Stimulated activated CD8-positive, alpha-beta memory T cell treated with anti-CD3 and anti-CD28 coated beads, Interleukin-7, amount 100 ng/mL, for 1 hour (primary cell): ENCODE measurements at places on chromosomes 6 and 20.

DNA sequence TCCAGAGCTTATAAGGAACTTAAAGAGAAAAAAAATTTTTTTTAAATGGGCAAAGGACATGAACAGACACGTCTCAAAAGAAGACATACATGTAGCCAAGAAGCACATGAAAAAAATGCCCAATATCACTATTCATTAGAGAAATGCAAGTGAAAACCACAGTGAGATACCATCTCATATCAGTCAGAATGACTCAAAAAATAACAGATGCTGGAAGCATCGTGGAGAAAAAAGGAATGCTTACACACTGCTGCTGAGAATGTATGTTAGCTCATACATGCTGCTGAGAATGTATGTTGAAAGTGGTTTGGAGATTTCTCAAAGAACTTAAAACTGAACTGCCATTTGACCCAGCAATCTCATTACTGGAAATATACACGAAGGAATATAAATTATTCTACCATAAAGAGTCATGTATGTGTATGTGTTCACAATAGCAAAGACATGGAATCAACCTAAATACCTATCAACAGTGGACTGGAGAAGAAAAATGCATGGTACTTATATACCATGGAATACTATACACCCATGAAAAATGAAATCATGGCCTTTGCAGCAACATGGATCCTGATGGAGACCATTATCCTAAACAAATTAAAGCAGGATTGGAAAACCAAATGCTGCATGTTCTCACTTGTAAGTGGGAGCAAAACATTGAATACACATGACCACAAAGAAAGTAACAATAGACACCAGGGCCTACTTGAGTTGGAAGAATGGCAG, 5.2 kb downstream of the OR11A1 start:
- no peak for DNase-seq

DNA sequence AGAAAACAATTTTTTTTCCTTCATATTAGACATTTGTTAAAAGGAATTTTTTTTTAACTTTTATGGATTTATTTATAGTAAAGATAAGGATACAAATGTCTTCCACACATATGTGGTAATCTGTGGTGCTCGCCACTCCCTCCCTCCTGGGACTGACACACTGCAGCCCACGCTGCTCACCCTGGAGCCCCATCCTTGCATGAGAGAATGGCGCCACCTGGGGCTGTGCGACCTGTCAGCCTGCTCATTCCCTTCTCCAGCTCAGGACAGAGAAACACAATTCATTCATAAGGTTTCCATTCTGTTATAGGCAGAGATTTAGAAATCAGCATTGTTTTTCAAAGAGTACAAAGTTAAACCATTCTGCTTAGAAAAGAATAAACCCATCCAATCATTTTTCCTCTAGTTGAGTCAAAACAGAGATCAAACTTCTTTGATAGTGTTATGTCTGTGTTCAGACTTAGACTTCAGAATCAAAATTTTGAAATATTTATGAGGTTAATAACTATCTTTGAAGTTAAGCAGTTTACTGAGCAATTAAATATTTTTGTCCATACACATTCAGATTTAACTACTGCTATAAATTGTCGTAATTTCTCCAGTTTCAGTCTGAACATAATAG, 42.8 kb upstream of the DYNLRB1 start:
- DNase-seq: no peak

GRCh38 chr6:89618026-89618425, 20.5 kb downstream of the LYRM2 start:
- no peak for DNase-seq

DNA sequence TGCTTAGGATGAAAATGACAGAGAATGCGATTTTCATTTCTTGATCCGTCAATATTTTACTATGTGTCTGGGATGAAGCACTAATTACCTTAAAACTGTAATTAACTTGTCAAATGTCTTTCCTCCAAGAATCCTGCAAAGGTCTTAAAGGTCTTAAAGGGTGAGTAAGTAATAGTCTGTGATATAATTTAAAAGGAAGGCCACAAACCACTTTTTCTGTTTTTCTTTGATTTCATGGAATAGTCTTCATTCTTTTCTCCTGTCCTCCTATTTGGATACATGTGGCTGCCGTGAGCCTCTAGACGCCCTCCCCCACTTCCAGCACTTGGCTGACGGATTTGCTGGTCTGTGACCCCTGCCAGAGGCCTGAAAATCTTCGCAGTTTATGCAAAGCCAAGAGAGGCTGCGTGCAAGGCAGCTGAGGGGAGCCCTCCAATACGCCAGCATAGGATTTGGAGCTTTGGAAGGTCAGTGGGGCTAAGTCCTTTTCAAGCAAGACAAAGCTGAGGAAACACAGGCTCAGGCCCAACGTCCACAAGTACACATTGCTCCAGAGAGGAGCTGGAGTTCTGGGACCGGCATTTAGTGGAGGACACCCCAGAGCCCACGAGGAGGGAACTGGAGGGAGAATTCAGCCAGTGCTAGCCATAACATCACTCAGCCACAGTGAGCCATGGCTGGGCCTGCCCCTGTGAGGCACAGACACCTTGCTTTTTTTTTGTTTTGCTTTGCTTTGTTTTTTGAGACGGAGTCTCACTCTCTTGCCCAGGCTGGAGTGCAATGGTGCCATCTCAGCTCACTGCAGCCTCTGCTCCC, 382.6 kb downstream of the SMOC2 start:
- no peak for DNase-seq

DNA sequence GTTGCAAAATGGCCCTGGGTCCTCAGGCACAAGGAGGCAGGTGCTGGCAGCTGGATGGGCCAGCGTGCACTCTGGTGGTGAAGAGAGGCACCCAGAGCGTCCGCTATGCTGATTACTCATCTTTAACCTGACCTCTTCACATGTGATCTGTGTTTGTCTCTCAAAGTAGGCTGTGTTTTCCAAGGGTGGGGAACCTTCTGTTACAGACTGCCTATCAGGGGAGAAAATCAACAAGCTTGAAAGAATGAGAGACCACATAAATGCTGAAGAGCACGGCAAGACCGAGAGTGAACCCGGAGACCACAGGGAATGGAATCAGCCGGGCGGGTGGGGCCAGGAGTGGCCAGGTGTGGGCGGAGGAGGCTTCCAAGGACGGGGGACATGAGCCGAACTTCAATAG, 16.2 kb downstream of the BNIP5 start:
- no peak for DNase-seq

- DNase-seq: no peak
Measured at GRCh38 chr6:9717568-9717967, 697.3 kb downstream of the TFAP2A start.

GRCh38 chr6:132065556-132065955, 114.4 kb upstream of the CCN2 start:
- DNase-seq: no peak

DNA sequence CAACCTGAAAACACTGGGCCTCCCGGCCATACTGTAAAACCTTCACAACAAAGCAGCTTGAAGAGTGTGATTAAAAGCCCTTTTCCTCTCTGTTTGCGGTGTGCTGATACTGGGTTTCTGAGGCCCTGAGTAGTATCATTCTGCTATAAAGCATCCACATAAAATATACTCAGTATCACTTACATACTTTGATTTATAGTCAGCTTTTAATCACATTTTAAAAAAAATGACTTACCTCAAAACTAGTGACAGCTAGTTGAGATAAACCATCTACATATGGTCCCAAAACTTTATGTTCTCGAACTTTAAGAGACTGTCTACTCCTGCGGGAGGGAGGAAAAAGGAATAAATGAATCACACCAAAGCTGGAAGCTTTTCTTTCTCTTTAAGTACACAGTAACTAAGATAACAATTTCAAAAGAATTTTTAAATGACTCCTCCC, 135.7 kb downstream of the KIF13A start:
- DNase-seq: no peak

- no peak for DNase-seq
Measured at GRCh38 chr6:158086504-158087223, 81.4 kb downstream of the SERAC1 start.

- no peak for DNase-seq
Measured at GRCh38 chr6:148265054-148265453, 77.6 kb upstream of the SASH1 start.

GRCh38 chr6:108395297-108395696, 100.4 kb downstream of the AFG1L start:
- no peak for DNase-seq

DNA sequence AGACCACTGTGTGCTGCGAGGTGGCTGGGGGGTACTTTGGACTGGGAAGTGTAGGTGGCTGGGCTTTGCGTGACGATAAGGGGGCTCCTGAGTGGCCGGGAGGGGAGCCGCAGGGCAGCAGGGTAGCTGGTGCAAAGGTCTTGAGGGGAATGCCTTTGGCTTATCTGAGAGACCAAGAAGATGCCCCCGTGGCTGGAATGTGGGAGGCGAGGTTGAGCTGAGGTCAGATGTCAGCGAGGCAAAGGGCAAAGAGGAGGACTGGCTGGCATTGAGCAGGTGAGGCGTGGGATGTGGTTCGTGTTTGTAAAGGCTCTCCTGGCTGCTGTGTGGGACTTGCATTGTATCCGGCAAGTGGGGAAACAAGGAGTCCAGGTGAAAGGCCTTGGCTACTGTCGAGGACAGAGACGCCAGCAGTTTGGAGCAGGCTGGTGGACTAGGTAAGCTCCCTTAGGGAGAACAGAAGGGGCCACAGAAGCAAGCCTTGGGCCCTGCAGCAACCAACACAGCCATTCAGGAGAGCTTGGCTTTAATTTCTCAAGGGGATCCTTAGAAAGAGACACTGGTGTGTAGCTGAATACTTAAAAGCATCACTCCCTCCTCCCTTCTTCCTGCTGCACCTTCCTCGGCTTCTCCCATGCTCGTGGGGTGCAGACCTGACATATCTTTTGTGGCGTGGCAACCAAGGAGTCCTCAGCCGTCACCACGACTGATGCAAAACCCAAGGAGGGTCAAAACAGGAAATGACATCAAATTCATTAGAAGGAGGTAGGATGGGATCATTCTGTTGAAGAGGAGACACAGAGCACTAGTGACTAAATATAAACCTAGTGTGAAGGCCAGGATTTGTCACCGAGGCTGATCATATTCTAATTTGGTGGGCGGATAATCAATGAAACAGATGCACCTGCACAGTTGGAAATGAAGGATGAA, 53.5 kb upstream of the ERVFRD-1 start:
- no peak for DNase-seq

DNA sequence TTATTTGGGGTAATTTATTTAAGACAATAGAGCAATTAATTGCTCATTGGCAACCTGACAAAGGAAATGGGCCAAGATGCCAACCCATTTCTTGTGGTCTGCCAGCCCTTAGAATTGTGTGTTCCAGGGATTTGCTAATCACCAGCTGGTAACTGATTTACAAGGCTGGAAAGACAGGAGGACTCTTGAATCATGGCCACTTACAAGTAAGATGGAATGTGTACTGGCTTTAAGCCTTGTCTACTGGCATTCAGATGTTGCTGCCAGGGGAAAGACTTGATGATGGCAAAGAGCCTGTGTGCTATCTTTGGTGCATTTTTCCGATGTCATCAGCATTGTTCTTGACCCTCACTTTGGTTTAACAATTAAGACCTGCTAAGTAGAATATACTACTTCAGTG, 91.0 kb downstream of the BCKDHB start:
- no peak for DNase-seq

DNA sequence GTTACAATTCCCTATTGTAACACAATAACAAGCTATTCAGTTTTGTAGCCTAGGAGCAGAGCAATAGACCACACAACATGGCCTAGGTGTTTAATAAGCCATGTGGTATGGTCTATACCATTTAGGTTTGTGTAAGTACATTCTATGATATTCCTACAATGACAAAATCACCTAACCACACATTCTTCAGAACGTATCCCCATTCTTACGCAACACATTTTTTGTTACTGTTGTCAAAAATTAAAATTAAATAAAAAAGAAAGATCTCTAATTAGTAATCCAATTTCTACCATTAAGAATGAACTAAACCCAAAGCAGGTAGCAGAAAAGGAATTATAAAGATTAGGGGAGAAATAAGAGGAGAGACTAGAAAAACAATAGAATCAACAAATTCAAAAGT, 44.0 kb downstream of the RANBP9 start:
- DNase-seq: no peak

GRCh38 chr20:24899153-24899552, 49.9 kb upstream of the CST7 start:
- DNase-seq: no peak

DNA sequence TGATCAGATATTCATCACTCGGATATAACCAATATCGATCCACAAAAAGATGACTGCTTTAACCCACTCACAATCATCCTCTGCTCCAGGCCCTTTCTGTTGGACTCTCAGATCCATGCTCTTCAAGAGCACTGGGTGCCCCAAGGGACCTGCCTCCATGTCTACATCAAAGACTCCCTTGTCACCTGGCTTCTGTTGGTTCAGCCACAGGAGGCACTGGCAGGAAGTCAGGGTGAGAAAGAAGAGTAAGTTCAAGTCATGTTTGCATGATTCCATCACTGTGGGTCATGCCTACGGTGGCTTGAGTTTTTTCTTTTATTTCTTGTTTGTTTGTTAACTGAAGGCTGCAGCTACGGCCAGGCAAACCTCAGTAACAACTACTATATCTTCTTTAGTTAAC, 243.3 kb downstream of the ADGRG6 start:
- DNase-seq: no peak

GRCh38 chr6:26044140-26045064, 42.8 kb upstream of the HFE start:
- DNase-seq: no peak

DNA sequence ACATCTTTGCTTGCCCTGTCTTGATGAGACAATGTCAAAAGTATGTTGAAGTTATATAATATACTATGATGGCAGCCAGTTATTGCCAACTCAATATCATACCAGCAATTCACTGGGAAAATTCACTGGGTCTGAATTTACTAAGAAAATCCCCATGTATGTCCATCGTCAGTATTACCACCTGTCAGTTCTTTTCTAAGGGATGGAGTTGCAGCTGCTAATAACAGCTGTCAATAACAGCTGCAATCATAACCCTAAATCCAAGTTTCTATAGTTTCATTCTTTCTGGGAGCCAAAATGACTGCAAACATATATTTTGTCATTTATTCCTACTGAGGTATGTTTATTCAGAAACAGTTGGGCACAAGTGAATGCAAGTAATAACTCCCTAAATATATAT, 132.6 kb upstream of the RIN2 start:
- no peak for DNase-seq

DNA sequence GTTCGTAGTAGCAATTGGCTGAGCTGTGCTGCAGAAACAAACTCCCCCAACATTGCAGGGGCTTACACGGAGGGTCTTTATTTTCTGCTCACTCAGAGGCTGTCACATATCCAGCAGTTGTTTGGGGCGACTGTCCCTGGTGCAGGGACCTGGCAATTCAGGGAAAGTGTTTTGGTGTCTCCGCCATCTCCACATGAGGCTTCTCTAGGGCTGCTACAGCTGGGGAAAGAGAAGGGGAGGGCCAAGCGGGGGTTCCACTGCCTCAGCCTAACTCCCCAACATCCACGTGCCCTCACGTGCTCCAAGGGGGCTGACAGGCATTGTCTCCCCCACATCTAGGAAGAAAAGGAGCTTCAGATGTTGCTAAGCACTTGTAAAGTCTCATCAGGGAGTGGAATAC, 61.3 kb upstream of the NXT1 start:
- no peak for DNase-seq

GRCh38 chr20:50563133-50563944, 53.2 kb downstream of the PTPN1 start:
- no peak for DNase-seq
